ENCODE measurements at places on chromosomes 13 and 19.

GRCh38 chr19:2413629-2414028 is 13.8 kb downstream of the TIMM13 start:
- DNase-seq: no peak

GRCh38 chr19:54464044-54464629 is 559 bp upstream of the LENG9 start:
- no peak for DNase-seq

DNA sequence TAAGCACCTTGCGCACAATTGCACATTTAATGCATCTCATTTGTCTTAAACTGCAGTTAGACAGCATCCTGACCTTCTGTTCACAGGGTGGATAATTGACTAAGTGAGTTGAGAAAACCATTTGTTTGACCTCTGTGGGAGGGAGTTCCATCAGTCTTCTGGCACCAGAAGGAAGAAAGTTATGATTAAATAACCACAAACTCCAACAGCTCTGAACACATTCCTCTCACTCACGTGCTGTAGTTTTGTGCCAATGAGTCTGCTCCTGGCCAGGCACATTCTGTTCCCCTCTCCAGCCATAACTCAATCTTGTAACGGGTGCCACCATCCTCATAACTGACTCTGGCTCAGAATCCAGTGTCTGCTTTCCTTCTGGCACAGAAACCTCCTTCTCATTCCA is 817.2 kb downstream of the SLITRK1 start:
- DNase-seq: no peak

- DNase-seq: no peak
These were observed 44.9 kb downstream of the ZNF611 start for GRCh38 chr19:52689843-52690368.

- no peak for DNase-seq
These were observed 14.0 kb downstream of the KLK4 start for GRCh38 chr19:50897191-50897607.

GRCh38 chr19:38395381-38396114 is 7.1 kb downstream of the SPRED3 start:
- DNase-seq: peak; percentile 44

GRCh38 chr13:51125495-51126226 is 14.6 kb upstream of the C13orf42 start:
- peak; percentile 48 for DNase-seq

DNA sequence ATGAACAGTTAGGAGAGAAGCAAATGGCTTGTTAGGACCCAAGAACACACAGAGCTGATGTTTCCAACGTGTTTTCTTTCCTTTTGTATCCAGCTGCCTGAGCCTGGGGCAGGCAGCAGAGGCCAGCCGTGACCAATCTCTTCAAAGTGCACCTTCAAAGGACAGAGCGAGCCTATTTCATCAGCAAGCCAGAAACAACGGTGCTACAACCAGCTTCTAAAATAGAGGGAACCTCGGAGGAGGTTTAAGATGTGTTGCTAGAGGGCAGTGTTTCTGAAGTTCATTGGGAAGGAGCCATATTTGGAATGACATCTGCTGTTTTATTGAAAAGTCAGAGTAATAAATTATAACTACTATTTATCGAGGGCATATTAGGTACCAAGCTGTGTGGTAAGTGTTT is 56.2 kb upstream of the RFC3 start:
- DNase-seq: no peak

- no peak for DNase-seq
These were observed 286.3 kb downstream of the TBC1D4 start for GRCh38 chr13:75195495-75196146.

DNA sequence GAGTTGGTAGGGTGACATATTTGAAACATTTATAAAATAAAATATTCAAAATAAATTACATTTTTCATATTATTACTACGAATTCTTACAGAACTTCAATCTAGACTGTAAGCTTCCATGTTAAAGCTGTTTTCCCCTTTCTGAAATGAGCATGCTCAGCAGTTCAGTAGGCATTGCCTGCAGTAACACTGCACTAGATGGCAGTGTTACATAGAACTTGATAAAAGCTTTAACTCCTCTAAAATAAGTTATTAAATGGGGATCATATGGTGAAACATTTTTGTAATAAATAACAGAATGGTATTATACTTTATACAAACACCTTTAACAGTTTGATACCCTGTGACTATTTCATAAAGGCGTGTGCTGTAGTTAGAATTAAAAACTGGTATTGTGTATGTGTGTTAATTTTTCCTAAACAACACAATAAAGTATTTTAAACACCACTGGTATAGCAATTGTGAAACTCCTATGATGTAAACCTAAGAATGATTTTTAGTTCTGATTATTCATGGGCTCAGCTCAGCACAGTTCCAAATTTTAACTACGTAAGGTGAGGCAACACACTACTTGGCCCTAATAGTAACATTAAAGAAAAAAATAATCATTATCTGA is 11.6 kb upstream of the GPR18 start:
- peak; percentile 78 for DNase-seq

DNA sequence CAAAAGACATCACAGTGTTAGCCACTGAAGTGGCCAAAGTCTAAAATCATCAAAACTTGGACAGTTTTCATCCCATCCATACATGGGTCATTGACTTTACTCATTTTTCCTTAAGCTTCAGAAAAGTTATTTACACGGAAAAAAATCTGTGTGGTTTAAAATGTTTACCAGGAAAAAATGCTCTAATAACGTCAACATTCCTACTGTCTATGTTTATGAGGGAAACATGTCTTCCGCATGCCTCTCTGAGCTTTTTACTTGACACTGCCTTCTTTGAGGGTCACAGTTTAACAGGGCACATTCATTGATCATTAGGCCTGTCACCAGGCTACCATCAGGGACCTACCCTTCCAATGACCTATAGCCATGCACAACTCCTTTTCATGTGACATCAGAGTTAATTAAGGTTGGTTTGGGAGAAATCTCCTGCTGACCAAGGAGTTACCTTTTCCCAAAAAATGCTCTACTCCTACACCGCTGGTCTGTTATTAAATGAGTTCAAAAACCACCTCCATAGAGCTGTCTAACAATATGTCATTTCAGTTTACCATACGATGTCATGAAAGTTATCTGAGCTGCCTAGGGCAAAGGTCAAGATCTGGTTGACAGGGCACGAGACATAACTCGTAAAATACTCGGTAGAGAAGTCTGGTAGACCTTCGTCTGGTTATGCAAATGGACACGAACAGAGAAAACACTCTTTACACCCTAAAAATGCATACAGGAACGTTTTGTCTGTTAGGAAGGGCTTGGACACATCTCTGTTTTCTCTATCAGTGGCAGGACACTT is 17.8 kb downstream of the FLT1 start:
- DNase-seq: no peak

DNA sequence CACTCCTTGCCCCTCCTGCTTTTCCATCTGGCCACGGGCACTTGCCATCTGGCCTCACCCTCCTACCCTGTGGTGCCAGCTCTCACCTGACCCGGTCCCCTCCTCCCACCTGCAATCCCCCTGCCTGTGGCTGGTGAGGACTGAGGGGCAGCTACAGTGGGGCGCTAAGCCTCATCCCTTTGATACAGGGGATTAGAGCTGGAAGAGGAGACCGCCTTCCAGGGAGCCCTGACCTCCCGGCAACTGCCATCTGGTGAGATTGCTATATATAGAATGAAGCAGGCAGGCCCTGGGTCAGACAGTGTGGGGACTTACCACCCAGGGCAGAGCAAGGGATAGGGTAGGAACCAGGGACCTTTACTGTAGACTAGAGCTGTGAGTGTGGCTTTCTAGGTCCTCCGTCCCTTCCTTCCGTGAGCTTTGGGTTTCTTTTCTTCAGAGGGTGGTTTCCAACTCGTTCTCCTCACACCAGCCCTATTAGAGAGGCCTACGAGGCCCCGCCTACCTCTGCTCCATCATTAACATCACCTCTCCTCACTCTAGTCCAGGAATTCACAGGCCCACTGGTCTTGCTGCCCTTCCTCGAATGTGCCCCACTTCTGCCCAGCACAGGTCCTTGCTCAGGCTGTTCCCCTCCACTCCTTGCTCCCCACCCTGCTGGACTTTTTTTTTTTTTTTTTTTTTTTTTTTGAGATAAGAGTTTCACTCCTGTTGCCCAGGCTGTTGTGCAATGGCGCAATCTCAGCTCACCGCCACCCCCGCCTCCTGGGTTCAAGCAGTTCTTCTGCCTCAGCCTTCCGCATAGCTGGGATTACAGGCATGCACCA is 7.7 kb downstream of the KASH5 start:
- no peak for DNase-seq

DNA sequence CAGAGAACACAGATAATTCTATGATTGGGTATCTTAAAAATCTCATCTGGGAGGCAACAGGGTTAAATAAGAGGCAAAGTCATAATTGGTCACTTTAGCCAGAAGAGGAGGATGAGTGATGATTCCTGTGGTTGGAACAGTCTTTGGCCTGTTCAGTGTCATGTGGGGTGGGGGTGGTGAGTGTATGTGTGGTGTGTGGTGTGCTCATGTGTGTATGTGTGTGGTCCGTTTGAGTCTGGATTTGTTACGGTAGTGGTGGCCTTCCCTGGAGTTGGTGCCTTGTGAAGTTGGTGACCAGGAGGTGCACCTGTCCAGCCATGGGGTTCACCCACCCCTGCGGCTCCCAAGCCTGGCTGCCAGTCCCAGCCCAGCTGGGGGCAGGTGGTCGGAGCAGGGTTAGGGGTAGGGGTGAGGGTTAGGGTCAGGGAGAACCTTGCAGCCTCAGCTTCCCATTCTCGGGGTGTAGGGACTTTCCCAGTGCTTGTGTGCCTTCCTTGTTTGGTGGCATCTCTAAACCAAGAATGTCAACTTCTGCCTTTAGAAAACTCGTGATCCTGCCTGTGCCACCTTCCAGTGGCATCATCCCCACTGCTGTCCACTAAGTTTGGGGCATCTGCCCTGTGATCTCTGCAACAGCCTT is 97.5 kb downstream of the RAB20 start:
- DNase-seq: no peak

GRCh38 chr19:13611596-13611995 is 105.3 kb upstream of the CACNA1A start:
- DNase-seq: no peak

DNA sequence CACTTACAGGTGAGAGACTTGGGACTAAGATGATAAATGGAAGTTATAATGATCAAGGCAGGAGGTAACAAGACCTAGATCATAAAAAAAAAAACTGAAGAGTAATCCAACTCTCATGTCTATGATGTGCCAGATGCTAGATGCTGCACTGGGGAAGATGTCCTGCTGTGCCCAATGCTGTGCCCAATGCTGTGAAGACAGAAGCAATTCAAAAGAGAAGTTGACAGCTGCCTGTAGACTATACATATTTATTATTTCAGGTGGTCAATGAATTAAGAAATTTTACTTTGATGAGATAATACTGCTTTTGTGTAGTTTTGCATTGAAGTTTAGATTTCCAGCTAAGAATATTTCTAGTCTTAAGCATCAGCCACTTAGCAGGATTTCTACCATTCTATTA is 21.5 kb downstream of the VWA8 start:
- no peak for DNase-seq

DNA sequence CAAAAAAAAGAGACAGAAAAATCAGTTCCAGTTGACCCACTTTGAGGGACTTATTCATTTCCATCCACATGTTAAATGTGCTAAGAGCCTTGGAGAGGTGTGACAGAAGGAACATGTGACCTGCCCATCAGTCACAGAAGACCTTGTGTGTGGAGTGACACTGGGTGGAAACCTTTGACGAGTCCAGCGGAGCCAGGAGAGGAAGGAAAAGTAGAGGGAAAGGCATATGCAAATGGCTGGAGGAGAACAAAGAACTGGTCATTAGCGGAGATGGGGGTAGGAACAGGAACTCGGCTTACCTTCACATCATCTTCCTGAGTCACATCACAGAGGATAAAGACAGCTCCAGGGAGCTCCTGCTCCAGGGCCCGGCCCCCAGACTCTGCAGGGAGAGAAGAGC is 2.3 kb downstream of the HSD17B14 start:
- DNase-seq: no peak

DNA sequence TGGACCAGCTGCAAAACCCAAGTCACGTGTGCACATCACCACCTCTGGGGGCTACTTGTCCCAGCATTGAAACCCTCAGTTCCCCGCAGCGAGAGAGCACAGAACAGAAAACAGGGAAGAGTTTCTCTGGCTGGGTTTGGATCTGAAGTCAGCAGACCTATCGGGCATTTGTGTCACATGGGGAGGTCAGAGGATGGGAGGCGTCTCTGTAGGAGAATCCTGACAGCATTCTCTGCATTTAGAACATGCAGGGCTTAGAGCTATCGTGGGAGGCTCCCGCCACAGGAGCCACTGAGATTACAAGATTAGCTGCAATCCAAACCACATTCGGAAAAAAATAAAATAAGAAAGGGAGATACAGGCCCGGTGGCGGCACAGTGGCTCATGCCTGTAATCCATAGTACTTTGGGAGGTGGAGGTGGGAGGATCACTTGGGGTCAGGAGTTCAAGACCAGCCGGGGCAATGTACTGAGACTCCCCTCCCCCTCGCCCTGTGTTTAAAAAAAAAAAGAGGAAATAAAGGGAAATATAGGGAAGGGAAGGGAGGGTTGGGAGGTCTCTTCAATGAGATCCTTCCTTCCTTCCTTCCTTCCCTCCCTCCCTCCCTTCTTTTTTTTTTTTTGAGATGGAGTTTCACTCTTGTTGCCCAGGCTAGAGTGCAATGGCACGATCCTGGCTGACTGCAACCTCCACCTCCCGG is 2.9 kb upstream of the TLE6 start:
- no peak for DNase-seq

DNA sequence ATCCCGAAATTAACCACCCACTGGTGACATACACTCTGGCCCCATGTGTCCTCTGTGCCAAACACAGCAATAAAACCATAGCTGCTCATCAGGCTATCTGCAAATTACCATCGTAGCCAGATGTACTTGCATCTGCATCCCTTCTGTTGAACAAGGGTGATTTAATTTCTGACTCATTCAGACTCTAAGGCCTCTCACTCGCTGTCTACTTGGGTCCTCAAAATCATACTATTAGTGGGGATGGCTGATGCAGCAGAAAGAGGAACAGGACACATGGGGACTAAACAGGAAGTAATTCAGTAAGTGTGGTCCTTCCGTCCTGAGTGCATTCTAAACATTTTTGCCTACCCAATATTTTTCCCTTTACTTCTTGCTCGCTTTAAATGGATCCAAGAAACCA is 2275.0 kb upstream of the PCDH20 start:
- no peak for DNase-seq

DNA sequence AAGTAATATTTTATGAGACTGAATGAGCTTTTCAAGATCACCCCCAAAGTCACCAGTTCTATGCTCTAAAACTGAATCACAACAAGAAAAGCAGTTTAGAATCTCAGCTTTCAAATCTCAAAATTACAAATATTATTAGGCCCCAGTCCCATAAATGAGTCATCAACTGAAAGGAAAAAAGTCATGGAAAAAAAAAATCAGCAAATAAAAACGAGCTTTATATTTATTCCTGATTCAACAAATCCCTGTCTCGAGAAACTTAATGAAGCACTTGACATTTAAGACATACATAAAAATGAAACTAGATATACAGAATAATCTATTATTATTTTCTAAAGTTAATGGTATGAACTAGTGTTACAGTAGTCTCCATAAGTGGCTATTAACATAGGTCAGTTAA is 203.0 kb downstream of the DIAPH3 start:
- no peak for DNase-seq

DNA sequence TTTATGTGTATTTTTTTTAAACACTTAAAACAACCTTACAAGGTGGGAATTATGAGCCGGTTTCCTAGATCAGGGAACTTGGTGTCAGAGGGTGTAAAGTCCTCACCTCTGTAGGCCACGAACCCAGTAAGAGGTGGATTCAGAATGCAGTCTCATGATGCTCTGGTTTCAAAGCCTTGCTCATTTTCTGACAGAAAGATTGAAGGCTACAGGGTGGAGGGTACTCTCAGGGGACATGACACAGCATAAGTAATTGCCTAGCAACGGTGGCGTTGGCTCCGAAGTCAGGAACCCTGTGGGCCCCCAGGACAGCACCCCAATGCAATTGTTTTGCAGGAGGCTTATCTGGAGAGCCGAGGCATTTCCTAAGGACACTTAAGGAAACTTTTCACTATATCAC is 794.7 kb downstream of the EFNB2 start:
- no peak for DNase-seq
